Smooth muscle cell of the coronary artery (primary cell): ENCODE measurements at places on chromosomes 3 and 15. TPM values are rescaled to one million over a fixed set of nuclear protein-coding genes. Genes with fewer than 3 reads are reported as not detected.

The EPHA3 gene
- total RNA-seq = under 0.01 and 2.2 TPM in 2 replicates

The GP9 gene
- total RNA-seq = not detected in 2 replicates

The PLA1A gene
- 0.08 and 0.12 TPM in 2 replicates for total RNA-seq

The GPR171 gene
- total RNA-seq = not detected in 2 replicates

The VILL gene
- total RNA-seq = 5.6 and 8.9 TPM in 2 replicates

The SCAANT1 gene
- total RNA-seq = not detected in 2 replicates

The UACA gene
- total RNA-seq = 144 and 322 TPM in 2 replicates

The ADAMTS9 gene
- 0.38 and 6.3 TPM in 2 replicates for total RNA-seq

The RLBP1 gene
- not detected in 2 replicates for total RNA-seq

The EPHB1 gene
- total RNA-seq = 0.45 and 0.59 TPM in 2 replicates
